Cerebellar cortex (tissue), 1 donor: ENCODE measurements at places on chromosomes 11 and 22.

DNA sequence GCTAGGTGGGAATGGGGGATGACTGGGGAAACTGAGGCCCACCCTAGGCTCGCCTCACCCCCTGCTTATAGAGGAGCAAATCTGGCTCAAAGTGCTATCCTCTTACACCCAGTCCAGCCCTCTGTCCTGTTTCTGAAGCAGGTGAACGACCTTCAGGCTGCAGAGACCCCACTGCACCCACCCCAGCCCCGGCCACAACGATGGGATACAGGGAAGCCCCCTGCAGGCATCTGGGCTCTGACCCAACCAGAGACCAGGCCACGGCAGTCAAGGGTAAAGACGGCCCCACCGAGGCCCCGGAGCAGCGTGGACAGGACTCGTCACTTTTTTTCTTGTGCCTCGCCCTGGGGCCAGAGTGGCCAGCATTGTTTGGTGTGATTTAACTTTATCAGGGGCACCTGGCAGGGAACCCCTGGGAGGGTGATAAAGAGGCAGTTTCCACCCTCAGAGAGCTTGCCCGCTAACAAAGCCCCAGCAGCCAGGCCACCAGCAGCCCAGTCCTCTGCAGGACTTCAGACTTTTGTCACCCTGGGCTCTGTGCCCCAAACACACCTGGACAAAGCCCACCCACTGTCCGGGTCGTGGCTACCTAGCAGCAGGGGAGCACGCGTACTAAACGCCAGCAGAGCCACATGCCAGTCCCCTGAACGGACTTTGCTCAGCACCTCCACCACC, 612.6 kb downstream of the TBC1D22A start:
- no peak for DNase-seq

DNA sequence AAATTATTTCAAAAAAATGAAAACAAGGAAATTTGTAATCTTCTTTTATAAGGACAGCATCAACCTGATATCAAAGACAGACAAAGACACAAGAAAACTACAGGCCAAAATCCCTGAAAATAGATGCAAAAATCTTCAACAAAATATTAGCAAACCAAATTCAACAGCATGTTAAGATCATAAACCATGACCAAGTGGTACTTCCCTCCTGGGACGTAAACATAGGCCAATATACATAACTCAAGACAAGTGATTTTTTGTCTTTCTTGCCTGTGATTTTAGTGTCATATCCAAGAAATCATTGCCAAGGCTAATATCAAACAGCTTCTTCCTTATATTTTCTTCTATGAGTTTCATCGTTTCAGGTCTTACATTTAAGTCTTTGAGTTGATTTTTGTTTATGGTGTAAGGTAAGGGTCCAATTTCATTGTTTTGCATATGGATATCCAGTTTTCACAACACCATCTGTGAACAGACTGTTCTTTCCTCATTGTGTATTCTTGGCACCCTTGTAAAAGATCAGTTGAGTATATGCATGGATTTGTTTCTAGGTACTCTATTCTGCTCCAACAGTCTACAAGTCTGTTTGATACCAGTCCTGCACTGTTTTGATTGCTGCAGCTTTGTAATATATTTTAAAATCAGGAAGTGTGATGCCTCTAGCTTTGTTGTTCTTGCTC, 50.0 kb downstream of the SBF2 start:
- DNase-seq, result no peak

DNA sequence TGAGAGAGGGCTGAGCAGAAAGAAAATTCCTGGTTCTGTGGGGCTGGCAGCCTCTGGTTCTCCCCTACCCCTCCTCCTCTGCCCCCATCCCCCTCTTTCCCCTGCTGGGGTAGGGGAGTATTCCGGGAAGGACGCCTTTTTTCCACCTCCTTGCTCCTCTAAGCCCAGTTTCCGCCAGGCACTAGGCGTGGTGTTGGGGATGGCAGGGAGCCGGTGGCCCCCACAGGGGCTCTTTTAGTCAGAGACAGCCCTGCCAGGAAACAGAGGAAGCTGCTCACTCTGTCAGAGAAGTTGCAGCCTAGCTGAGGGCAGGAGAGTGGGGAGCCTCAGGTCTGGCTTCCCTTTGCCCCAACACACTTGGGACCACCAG, 15.6 kb upstream of the ARHGEF17 start:
- DNase-seq, result no peak

DNA sequence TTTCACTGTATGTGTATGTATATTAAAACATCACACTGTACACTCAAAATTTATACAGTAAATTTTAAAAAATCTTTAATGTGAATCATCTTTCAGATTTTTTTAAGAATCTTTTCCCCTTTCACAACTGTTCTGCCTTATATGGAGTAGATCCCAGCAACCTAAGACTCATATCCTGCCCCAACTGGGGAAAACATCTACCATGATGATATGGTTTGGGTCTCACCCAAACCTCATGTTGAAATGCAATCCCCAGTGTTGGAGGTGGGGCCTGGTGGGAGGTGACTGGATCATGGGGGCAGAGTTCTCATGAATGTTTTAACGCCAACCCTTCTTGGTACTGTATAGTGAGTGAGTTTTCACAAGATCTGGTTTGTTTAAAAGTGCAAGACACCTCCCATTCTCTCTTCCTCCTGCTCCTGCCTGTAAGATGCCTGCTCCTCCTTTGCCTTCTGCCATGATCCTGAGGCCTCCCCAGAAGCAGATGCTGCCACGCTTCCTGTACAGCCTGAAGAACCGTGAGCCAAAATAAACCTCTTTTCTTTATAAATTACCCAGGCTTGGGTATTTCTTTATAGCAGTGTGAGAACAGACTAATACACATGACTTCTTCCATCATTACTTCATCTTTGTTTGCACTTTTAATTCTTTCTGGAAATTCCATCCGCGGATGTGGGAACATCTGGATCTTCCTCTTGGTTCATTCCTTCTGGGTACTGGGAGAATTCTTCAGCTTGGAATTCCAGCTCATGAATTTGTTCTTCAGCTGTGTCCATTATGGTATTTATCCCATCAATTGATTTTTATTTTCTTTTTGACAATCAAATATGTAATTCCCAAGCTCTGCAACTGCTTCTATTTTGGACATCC, 36.9 kb downstream of the LINC01488 start:
- no peak for DNase-seq

DNA sequence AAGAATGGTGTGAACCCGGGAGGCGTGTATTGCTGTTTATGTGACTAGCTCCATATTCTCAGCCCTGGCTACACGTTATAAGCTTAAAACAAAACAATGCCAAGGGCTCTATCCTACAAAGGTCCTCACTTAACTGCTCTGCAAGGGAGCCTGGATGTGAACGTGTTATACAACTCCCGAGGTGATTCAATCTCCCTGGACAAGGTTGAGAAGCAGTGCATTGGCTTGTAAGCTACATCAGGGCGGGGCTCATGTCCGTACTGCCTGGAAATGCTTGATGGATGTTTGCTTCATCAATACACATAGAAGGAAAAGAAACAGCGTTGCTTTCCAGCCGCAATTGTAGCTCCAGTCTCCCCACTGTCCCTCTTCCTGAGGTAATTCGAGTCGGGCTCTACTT, 256.9 kb upstream of the SYN3 start:
- DNase-seq, result no peak

DNA sequence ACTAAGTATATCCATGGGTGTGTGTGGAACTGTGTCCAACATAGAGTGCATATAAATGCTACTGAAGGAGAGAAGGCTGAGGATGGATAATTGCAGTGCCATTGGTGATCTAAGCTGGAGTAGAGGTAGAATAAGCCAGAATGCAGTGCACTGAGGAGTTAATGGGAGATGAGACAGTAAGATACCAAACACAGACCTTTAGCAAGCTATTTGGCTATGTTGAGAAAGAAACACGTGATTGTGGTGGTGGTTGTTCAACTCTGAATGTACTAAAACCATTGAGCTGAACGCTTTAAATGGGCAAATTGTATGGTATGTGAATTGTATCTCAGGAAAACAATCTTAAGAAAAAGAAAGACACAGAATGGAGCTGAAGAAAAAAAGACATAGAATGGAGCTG, 22.8 kb downstream of the JAML start:
- no peak for DNase-seq

- no peak for DNase-seq
Observed at GRCh38 chr11:72231396-72232259, 7.1 kb downstream of the INPPL1 start.

DNA sequence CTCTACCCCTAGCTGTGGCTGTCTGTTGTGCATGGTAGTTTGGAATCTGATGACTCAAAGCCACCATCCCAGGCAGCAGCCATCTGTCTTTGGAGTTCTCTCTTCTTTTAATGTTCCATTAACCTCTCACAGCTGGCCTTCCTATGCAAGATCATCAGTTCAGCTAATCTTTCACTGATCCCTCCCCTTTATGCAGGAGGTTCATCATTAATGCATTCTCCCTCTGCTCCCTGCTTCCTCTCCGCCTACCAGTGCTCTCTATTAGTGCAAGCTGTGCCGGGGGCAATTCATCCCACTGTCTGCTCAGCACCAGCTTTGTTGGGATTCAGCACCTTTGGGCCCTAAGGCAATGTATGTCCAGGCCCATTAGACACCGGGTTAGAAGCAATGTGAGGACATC, 413.0 kb upstream of the LRRC4C start:
- DNase-seq, result no peak

DNA sequence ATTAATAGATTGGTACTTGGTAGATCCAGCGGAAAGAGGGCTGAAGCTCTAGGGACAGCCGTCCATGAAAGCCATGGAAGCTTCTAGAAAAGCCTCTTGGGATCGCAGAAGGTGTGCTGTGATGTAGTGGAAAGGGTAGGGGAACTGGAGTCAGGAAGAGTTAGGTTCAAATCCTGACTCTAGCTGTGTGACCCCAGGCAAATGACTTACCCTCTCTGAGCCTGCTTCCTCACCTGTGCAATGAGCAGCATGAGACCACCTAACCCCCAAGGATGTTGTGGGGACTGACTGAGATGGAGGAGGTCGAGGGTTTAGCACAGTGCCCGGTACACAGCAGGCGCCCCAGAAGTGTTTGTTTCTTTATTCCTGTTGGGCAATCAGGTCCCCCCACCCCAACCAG, 2.2 kb downstream of the EML3 start:
- DNase-seq, result no peak

DNA sequence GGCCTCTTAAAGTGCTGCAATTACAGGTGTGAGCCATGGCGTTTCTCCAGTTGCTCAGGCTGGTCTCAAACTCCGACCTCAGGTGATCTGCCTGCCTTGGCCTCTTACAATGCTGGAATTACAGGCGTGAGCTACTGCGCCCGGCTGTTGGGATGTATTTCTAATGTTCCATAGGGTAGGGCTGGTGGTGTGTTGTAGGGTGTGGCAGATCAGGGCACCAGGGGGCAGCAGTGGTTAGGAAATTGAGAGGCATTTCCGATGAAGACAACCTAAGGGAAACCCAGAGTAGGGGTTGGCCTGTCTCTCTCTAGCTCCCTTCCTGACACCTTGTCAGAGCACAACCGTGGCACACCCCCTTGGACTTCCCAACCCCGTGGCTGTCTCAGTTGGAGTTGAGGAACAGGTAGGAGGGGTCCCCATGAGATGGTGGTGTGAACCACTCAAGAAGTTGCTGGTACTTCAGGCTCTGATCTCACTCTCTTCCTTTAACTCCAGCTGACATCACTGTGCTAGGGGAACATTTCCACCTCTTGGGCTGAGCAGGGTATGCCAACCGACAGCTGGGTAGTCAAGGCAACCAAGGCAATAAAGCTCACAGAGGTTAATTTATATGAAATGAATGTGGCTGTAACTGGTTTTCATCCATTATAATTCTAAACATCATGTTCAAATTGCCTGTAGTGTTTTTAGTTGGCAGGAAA, 33.0 kb downstream of the YWHAH start:
- DNase-seq, result peak; percentile 61

GRCh38 chr11:76880956-76881355, 20.2 kb downstream of the ACER3 start:
- DNase-seq, result no peak

DNA sequence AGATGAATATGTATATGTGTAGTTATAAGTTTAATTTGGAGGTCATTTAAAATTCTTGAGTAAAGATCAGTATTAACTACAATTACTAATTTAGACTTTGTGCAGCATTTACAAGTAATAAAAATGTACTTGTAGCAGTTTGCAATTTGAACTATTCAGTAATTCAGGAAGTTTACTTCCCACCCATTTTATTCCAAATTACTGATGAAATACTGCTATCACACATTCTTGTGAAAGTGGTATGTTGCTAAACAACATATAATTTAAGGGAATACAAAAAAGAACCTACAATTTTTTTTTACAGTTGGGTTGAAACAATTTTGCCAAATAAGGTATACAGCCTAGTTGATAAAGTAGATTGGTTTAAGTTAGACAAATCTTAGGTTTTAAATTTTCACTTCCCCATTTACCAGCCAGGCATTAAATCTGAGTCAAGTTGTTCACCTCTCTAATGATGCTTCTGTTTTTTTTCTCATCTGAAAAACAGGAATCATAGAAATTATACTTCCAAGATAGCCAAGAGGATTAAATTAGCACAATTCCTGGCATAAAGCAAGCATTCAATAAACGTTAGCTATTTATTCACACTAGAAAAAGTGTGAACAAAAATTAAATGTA, 45.3 kb downstream of the ZBTB44 start:
- DNase-seq, result no peak

DNA sequence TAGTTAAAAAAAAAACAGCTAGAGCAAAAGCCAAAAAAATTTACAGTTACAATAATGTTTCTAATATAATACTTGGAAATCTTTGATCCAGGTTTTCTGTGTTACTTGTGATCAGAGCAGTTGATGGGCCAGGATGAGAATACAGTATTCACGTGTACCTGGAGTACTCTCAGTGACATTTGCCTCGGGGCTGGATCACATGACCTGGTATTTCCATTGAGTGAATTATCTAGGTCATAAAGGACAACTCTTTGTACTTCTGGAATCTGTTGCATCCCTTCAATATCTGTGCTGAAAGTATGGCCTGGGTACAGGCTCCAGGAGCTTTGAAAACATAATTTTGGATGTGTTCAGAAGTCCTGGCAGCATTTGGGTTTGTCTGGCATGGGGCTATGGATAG, 93.5 kb downstream of the GRAMD1B start:
- DNase-seq, result peak; percentile 44

DNA sequence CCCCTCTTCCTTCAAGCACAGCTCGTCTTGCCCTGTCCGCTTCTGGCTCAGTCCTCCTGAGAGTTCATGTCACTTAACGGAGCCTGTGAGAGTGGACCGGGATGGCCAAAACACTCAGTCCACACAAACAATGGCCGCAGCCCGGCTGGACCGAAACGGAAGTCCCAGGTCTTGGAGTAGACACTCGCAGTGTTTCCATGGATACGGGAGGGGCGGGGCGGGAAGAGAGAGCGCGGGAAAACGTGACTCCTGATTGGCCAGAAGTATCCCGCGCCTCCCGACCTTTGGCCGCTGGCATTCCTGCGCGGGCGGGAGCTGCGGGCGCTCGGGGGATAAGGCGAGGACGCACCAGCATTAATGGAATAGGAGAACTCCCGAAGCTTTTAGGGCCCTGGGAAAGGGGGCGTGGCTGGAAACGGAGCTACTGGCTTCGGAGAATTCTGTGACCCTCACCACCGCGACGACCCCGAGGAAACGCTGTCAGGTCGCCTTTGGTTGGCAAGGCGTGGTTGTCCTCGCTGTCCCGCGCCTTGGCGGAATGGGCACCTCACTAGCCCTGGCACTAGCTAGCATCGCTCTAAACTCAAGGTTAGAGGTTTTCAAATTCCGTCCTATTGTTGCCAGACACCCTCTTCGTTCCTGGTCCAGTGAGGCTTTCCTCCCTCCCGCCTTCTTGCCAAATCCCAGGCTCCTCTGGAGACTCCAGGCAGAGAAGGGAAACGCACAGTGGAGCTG, at the start of the genes NLRP14 and ZNF214:
Gene NLRP14 (plus strand): TSS at position 297 of the 735 bp plus-strand sequence. CDS start 18,108 bp downstream, outside the sequence.
Gene ZNF214 (minus strand): TSS at position 164 of the 735 bp plus-strand sequence. CDS start 17,511 bp downstream, outside the sequence.
- peak; percentile 96 for DNase-seq

- DNase-seq, result no peak
Observed at GRCh38 chr22:47865626-47866025, 1103.2 kb downstream of the TBC1D22A start.

- no peak for DNase-seq
Observed at GRCh38 chr11:77842441-77843121, 21.6 kb downstream of the AAMDC start.

GRCh38 chr11:1158681-1159487, 1.1 kb downstream of the MUC5AC start:
- no peak for DNase-seq
